AG04449 (cell line): ENCODE measurements at places on chromosomes 7 and 10.

GRCh38 chr10:23151071-23151470 lies 41.0 kb upstream of the PTF1A start:
- DNase-seq = no peak

DNA sequence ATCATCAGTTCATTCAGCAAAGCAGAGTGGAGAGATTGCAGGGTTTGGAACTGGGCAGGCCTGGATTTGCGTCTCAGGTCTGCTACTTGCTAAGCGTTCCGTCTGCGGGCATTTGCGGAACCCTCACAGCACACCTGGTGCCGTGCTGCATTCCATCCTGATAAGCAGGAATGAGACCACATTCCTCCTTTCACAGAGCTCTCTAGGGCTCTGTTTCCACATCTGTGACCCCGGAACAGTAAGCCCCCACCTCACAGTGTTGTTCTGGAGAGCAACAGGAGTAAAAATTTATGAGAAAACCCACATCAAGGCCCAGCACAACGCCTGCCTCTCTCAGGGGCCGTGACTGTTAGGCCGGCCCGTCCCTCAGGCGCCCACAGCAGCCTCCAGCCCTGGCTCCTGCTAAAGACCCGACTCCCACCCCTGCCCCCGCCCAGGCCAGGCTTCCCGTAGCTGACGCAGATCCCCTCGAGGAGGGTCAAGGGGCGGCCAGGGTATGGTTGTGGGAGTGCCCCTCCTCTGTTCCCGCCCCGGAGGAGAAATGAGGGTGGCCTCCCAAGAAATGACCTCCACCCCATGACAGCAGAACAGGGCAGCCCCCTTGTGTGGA lies 128.9 kb downstream of the RGS10 start:
- no peak for DNase-seq

- peak; percentile 12 for DNase-seq
These were observed 152.2 kb downstream of the CRPPA start for GRCh38 chr7:16268821-16269768.

- DNase-seq = no peak
These were observed 319.1 kb upstream of the PFKP start for GRCh38 chr10:2748287-2748686.

GRCh38 chr10:97713826-97714400 lies 383 bp downstream of the MARVELD1 start:
- no peak for DNase-seq

GRCh38 chr10:70584909-70585544 lies 17.5 kb downstream of the PRF1 start:
- DNase-seq = no peak

DNA sequence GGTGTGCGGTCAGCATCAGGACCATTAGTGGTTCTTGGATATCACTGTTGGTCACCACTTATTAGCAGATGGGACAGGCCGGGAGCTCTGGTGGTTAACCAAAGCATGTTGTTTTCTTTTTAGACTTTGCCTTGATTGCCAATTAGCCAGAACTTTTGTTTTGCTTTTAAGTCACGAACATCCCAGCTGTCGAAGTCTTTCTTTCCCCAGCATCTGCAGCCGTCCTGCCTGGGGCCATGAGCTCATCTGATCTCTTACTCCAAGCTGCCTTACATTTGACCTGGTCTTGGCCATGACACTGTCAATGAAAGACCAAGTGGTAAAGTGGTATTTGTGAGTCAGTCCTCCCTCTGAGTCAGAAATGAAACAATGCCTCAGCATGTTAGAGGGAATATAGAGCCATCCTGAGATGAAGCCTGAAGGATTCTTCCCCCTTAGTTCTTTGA lies 53.9 kb upstream of the CREB5 start:
- DNase-seq = peak; percentile 89

- no peak for DNase-seq
These were observed 29.3 kb upstream of the SH3PXD2A start for GRCh38 chr10:103884681-103885139.

GRCh38 chr7:77685233-77685632 lies 11.0 kb upstream of the RSBN1L start:
- DNase-seq = no peak

DNA sequence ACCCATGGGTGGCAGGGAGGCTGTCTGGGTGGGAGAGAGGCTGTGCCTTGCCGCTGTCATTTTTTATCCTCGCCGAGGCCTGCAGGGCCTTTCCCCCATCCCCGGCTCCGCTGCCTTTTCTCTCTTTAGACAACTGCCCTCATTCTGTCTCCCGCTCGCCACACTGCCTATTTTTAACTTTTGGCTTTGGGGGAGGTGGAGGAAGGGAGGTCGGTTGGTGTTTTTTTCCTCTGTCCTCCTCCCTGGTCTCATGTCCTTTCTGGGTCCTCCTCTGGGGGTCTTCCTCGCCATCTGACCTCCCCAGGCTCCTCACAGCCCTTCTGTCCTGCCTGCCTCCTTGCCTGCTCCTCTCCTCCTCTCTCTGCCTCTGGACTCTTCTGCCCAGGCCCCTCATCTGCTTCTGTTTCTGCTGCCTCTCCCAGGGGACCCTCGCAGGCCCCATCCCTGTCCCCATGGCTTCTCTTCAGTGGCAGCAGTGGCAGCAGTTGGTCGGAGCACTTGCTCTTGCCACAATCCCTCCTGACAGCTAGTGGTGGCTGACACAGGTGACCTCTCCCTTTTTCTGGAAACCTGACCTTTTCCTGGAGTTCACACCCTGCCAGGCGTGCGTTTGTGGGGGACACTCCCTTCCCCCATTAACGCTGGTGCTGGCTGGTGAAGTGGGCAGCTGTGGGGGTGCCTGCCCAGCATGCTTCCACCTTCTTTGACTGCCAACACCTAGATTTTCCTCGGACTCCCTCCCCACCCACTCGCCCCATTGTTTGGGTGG lies 19.5 kb upstream of the PCBD1 start:
- DNase-seq = no peak

DNA sequence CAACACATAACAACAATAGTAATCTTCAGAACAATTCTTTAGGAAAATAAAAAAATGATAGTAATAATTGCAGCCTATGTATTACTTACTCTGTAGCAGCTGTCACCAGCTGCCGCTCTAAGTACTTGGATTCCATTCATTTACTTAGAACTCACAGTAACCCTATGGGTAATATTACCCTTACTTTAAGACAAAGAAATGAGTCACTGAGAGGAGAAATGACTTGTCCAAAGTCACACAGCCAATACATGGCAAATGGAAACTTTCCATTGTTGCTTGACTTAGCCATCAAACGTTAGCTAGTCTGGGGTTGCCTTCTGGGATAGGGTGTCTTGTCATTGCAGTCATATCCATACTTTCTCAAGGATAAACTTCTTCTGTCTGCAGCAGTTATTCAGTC lies 3.6 kb downstream of the CCNY start:
- DNase-seq = no peak

GRCh38 chr10:98374217-98374985 lies 40.6 kb downstream of the PYROXD2 start:
- DNase-seq = peak; percentile 59

GRCh38 chr7:90210981-90211380 lies 559 bp upstream of the STEAP2 start:
- DNase-seq = no peak

DNA sequence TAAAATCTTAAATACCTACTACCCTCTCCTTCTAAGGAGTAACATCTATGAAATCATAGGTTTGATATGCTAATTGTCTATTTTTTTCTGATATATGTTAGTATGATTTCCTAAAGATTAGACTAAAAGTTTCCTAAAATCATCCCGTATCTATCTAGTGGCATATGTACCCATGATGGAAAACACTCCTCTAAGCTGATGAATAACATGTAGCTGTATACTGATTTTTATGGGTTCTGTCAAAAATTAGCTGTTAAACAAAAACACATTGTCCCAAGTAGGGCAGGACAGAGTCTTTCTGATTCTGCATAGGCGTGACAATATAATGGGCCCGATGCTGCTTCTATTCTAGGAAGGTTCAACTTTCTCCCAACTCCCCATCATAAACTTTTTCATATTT lies 79.9 kb downstream of the ADAM22 start:
- DNase-seq = no peak

GRCh38 chr7:78345979-78346378 lies 547.4 kb downstream of the PHTF2 start:
- no peak for DNase-seq

- DNase-seq = no peak
These were observed 7.5 kb downstream of the DUSP5 start for GRCh38 chr10:110505130-110505770.

- no peak for DNase-seq
These were observed 564.5 kb downstream of the PTPRN2 start for GRCh38 chr7:158023157-158023556.

DNA sequence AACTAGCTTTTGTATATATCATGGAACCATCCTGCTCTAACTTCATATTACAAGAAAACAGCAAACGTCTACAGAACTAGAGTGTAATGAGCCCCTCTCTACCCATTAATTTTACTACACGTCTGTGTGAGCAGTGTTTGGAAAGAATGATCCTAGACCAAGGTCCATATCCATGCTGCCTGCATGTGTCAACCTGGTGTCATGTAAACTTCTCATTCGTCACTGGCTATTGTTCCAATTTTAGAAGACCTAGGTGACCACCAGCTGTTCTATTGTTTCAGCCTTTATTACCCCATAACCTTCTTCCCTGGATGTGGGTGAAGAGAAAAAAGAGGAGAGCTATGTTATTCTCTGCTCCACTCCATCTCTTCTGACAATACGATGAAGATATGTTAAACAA lies 77.1 kb downstream of the CREM start:
- DNase-seq = no peak

DNA sequence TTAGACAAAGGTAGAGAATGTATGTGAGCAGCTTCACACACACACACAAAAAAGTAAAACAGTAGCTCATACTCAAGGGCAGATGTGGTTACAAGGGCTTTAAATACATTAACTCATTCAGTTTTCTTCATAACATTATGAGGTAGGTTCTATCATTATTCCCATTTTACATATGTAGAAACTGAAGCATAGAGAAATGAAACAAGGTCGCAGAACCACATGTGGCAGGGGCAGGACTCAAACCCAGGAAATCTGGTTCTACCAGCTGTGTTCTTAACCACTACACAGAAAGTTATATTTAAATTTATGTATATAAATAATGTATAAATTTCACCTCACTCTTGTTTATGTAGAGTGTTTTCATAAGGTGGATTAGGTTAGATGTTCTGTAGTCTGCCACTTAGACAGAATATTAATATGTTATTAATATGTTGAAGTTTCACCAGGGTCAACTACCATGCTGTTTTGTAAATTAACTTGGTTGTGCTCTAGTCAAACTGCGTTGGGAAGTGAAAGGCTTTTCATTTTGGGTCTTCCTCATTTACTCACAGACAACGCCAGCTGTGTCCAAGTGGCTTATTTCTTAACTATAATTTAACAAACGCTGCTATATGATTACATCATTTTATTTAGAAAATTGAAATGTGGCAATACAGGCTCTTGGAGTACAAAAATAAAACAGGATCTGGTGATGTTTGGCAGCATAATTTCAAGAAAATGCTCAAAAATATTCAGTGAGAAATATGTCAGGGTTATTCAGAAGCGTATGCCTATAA lies 138.4 kb downstream of the MDFIC start:
- no peak for DNase-seq
